T-helper 1 cell (primary cell): ENCODE measurements at places on chromosomes 16 and 17.
A peak's percentile ranks its signal among the peaks of the same experiment; 100 is the strongest.

GRCh38 chr16:67763066-67763465 lies 43.3 kb downstream of the RANBP10 start:
- DNase-seq = no peak

DNA sequence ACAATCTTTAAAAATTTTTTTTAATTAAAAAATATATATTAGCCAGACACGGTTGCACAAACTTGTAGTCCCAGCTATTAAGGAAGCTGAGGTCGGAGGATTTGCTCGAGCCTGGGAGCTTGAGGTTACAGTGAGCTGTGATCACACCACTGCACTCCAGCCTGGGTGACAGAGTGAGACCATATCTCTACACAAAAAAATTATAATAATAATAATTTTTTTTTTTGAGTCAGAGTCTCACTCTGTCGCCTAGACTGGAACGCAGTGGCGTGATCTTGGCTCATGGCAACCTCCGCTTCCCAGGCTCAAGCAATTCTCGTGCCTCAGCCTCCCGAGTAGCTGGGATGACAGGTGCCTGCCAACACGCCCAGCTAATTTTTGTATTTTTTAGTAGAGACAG lies 23.8 kb downstream of the LITAF start:
- no peak for DNase-seq

- DNase-seq = no peak
Measured at GRCh38 chr17:59561042-59561441, 4.4 kb upstream of the DHX40 start.

DNA sequence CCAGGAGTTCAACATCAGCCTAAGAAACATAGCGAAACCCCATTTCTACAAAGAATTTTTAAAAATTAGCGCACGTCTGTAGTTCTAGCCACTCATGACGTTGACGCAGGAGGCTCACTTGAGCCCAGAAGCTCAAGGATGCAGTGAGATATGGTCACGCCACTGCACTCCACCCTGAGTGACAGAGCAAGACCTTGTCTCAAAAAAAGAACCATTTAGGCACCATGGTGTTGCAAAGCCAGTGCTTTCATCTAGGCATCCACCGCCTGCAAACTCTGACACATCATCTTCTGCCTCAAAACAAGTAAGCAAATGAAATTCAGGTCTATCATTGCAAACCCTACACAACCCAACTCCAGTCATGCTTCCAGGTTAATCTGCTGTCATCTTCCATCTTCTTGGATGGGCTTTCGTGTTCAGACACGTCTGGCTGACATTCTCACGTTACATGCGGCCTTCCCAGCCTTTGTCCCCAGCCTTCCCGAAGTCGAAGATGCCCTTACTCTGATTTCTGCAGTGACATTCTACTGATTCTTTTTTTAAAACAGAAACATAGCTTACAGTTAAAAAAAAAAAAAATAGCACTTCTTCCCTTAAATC lies 8.9 kb downstream of the ANKRD11 start:
- no peak for DNase-seq

GRCh38 chr16:65279576-65279975 lies 157.7 kb upstream of the CDH11 start:
- no peak for DNase-seq

GRCh38 chr17:82266142-82266541 lies 7.4 kb downstream of the CSNK1D start:
- no peak for DNase-seq

GRCh38 chr16:28882551-28883160 lies 4.4 kb downstream of the ATP2A1 start:
- no peak for DNase-seq

DNA sequence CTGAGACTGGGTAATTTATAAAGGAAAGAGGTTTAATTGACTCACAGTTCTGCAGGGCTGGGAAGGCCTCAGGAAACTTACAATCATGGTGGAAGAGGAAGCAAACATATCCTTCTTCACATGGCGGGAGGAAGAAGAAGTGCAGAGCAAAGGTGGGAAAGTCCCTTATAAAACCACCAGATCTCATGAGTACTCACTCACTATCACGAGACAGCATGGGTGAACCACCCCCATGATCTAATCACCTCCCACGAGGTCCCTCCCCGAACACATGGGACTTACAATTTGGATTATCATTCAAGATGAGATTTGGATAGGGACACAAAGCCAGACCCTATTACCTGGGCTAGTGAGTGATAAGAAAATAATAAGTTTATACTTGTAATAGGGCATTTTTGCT lies 70.6 kb upstream of the HS3ST2 start:
- DNase-seq = no peak

- no peak for DNase-seq
Measured at GRCh38 chr16:23941025-23941424, 105.2 kb downstream of the PRKCB start.

- DNase-seq = no peak
Measured at GRCh38 chr17:42199416-42200011, 5.2 kb upstream of the GHDC start.

- DNase-seq = peak; percentile 11
Measured at GRCh38 chr17:16007439-16007838, 7.8 kb downstream of the TTC19 start.
